ENCODE measurements at places on chromosomes 7 and 10. TPM values are rescaled to one million over a fixed set of nuclear protein-coding genes. Genes with fewer than 3 reads are reported as not detected.

DNA sequence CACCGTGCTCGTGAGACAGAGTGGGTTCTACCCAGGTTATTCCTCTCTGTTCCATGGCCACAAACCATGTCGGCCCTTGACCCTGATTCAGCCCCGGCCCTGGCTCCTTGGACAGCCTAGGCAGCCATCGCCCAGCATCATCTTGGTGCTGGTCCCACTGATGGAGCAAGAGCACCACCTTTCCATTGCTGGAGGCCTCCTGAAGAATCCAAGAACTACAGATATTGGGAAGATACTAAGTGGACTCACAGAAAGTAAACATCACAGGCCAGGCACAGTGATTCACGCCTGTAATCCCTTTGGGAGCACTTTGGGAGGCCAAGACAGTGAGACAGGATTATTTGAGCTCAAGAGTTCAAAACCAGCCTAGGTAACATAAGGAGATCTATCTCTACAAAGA, 125.1 kb downstream of the NT5C2 start:
- no peak for DNase-seq

DNA sequence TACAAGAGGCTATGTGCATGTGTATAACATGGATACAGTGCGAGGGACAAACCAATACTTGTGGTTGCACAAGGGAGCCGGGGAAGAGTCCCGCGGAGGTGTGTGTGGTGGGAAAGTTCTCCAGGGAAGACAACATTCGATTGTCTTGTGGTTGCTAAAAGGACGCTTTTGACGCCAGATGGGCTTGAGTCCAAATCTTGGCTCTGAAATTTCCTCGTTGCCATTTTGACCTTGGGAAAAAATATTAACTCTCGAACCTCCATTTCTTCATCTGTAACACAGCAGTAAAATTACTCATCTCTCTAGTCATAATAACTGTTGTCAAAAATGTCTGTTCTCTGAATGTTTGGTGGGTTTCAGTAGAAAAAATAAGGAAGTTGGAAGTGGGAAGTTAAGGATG, 16.5 kb downstream of the PLXDC2 start:
- DNase-seq, result no peak

- no peak for DNase-seq
Observed at GRCh38 chr7:129872054-129872453, 80.7 kb downstream of the UBE2H start.

GRCh38 chr10:71248210-71248609, 35.8 kb downstream of the UNC5B start:
- DNase-seq, result no peak

- DNase-seq, result no peak
Observed at GRCh38 chr10:77497748-77498147, 139.9 kb downstream of the KCNMA1 start.

- DNase-seq, result no peak
Observed at GRCh38 chr7:36439624-36440023, 50.0 kb downstream of the ANLN start.

DNA sequence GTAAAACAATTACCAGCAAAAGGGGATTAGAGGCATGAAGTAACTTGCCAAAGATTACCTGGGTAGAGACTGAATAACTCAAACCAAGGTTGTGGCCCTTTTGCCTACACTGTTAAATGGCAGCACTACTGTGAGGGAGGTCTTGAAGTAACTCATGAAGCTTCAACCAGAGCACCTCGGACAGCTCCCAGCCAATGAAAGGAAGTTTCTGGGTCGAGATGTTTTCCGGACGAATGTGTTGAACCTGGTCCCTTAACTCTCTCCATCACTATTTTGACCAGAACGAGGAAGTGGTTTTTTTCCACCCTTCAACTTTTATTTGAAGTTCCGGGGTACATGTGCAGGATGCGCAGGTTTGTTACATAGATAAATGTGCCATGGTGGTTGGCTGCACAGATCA, 133.6 kb upstream of the PRKCQ start:
- no peak for DNase-seq

DNA sequence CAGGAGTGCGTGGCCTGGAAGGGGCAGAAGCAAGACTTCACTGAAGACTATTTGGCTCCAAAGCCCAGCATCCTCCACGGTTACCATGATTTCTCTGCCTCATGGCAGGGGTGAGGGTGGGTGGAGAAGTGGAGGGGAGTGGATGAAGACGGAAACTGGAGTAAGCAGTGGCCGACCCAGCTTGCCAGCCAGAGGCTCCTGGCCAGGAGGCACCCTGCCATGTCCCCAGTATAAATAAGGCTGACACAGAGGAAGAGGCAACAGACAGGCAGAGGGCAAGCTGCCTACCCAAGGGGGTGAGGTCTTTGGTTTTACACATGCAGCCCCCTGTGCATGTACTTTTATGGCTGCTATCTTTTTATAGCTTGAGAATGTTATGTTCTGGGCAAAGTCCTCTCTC, 102.6 kb upstream of the TBX20 start:
- no peak for DNase-seq

- DNase-seq, result no peak
Observed at GRCh38 chr7:155567646-155568332, 21.4 kb upstream of the CNPY1 start.

TMEM72 gene
- polyA plus RNA-seq, result not detected

PPP3CB gene
- polyA plus RNA-seq, result 8.3 TPM

TET1 gene
- polyA plus RNA-seq, result 0.40 TPM

SFTPA1 gene
- not detected for polyA plus RNA-seq

DNA sequence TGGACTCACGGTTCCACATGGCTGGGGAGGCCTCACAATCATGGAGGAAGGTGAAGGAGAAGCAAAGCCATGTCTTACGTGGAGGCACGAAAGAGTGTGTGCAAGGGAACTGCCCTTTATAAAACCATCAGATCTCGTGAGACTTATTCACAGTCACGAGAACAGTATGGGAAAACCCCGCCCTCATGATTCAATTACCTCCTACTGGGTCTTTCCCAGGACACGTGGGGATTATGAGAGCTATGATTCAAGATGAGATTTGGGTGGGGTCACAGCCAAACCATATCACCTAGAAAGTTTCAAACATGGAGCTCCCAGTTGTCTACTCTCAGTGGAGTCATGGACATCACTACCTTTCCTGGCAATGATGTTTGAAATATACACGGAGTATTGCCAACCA, 49.6 kb downstream of the CYCS start:
- no peak for DNase-seq

DNA sequence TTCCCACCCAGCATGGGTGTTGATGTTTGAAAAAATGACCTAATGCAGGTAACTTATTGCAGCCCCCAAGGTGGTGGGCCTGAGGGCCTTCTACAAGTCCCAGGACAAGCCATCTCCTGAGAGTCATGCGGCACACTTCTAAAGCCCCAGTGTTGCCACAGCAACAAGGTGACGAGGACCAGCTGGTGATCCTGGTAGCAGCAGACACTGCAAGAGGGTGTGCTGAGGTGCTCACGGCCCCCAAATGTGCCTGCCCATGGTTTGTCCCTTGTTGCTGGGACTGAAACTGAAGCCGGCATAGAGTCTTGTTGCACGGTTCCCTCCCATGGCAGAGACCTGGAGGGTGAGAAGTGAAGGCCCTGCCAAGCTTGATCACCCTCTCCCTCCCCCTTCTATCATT, 333.2 kb upstream of the MGMT start:
- DNase-seq, result no peak

ANK3 gene
- polyA plus RNA-seq, result 2.1 TPM

- peak; percentile 2 for DNase-seq
Observed at GRCh38 chr7:91264046-91264923, at the start of gene FZD1. Gene FZD1, plus strand, starts transcription at chr7:91264433. Its CDS starts 448 bp downstream, at chr7:91264881.

DNA sequence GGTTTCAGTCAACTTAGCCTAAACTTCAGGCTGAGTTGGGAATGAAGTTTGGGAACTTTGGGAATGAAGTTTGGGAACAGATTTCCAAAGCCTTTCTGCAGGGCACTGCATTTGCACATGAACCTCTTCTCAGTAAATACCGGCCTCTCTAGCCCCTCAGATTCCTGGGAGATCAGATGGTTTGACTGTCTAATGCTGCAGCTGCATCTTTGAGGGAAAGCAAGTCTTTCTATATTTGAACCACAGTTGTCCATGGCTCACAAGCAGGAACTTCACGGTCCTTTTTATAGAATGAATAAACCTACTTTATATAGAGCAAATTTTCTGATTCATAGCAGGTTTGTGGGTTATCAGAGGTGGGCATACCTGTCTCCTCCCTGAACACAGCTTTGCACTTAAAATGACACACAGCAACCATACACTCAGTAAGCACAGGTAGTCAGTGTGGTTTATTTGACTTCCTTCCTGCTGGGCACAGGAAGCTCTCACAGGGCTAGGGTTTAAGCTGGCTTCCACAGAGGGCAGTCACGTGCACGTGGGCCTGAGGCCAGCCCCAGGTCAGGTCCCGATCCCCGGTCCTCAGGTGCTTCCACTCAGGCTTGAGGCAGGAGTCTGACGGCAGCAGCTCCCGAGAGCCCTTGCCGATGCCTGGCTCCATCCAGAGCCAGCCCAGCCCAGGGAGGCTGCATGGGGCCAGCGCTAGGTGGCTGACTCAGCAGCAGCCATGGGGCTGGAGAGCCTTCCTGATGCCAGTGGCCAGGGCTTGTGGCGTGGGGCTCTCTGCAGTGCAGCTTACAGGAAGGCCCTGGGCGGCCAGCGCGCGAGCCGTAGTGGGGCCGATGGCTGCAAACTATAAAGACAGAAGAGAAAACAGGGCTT, 12.8 kb upstream of the MMP21 start:
- DNase-seq, result peak; percentile 5

- DNase-seq, result no peak
Observed at GRCh38 chr7:81449105-81449504, 320.7 kb downstream of the HGF start.

DNA sequence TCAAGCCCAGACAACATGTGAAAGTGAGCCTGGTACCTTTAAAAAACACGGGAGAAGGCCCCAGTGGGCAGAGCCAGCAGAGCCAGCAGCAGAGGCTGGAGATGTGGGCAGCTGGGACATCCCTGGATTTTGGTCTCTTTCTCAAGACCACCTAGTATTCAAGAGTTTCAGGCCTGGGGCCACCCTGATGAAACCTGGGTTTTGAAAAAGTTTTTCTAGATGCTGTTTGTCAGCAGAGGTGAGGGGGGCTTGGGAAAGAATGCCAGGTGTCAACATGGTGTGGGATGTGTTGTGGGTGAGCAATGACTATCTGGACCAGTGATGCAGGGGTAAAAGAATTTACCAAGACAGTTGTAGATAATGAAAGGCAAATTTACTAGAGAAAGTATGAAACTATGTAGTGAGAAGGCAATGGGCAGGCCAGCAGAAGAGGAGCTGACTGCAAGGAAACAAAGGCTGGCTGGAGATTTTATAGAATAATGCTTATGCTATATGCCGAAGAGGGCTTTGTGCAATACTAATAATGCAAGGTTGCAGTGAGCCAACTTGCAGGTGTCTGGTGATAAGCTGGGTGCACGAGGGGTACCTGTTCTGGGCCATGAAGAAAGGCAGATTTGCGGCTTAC, 28.1 kb upstream of the PLEKHA1 start:
- DNase-seq, result no peak

C10orf53 gene
- polyA plus RNA-seq, result not detected

DNA sequence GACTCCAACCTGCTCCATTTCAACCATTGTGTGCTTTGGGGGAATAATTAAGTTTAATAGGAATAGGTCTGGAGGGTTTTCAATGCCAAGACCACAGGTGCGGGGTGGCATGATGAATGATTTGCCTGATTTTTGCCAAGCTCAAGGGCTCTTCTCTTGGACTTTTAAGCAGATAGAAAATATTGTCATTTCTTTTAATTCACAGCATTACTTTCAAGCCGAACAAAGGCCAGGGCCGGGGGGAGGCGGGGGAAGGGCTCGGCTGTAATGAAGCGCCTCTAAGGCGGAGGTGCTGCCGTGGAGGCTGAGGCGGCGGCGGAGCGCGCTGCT, 6.5 kb downstream of the PTF1A start:
- no peak for DNase-seq

- no peak for DNase-seq
Observed at GRCh38 chr7:50393076-50393475, 57.1 kb downstream of the FIGNL1 start.

PDE6C gene
- not detected for polyA plus RNA-seq

DNA sequence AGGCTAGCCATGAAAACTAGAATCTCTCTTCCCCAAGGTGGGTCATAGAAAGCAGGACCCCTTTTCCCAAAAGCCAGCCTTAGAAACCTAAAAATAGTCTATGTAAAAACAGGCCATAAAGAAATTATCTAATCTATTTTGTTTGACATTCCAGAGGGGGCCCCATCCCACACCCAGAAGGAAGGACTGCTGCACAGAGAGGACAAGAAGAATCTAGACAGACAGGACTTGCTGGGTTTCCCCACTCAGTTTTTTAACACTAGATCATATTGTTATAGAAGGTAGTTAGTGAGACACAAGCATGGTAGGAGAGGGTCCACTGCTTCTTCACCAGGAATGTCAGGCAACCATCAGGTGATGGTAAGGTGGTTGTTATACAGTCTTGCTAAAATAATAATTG, 357.0 kb downstream of the LRRTM3 start:
- DNase-seq, result no peak

GATA3 gene
- 27.2 TPM for polyA plus RNA-seq

DNA sequence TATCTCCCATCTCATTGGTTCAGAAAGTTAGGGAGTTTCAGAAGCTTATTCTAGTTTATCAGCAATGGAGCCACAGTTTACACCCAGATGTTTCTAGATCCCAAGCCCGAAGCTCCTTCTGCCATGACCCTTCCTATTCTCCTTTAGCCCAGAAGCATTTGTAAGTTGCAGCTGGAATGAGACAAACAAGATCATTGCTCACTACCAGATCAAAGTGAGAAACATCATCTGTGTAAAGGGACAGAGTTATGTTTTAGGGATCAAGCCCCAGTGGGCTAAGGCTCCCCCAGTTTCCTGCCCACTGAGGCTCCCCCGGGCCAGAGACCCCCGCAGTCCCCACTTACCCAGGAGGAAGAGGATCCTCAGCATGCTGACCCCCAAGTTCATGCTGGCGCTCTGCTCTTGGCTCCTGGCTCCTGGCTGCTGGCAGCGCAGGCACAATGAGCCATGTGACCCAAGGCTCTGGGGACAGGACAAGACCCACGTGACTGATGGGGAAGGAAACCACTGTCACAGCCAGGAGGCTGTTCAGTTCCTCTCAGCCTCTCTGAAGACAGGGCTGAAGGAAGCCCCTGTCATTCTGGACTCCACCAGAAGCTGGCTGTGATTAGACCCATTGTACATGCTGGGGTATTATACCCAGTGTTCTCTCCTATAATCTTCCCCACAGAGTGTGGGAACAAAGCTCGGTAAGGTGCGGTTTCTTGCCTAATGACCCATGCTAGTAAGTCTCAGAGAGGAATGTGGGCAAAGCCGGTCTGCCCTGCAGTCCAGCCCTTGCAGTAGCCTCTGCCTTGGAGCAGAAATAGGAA, at the start of gene TMEM273:
TMEM273 (minus strand) TSS at position 442 of the 812 bp plus-strand sequence; CDS start at position 387, 55 bp downstream.
- peak; percentile 49 for DNase-seq

DNA sequence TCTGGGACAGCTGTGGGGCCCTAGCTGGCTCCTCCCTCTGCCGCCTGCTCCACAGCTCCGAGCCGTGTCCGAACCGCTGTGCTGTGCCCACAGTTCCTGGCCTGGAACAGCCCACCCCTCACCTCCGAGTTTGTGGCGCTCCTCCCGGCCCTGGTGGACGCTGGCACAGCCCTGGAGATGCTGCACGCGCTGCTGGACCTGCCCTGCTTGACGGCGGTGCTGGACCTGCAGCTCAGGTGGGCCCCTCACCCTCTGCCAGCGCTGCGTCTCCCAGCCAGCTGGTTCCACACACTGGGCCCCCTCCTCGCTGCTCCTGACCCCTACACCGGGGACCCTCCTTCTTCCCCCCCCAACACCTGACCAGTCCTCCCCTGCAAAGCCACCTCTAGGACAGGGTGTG, 12.1 kb downstream of the AP5Z1 start:
- no peak for DNase-seq
